ENCODE measurements at places on chromosomes 3 and 15.
A peak's percentile ranks its signal among the peaks of the same experiment; 100 is the strongest.

- no peak for DNase-seq
Measured at GRCh38 chr15:52617026-52617425, 48.2 kb upstream of the ARPP19 start.

GRCh38 chr3:184756151-184757021 is 44.5 kb upstream of the MAGEF1 start:
- DNase-seq, result no peak

GRCh38 chr3:105187344-105187743 is 179.4 kb upstream of the ALCAM start:
- no peak for DNase-seq

DNA sequence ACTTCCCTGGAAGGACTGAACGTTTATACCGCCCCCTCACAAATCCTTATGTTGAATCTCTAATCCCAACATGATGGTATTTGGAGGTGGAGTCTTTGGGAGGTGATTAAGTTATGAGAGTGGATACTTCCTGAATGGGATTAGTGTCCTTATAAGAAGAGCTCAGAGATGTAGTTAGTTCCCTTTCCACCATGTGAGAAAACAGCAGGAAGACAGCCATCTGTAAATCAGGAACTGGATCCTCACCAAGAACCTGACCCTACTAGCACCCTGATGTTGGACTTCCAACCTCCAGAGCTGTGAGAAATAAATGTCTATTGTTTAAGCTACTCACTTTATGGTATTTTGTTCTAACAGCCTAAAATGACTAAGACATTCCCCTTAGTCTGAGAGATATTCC is 33.3 kb upstream of the SACM1L start:
- DNase-seq, result no peak

DNA sequence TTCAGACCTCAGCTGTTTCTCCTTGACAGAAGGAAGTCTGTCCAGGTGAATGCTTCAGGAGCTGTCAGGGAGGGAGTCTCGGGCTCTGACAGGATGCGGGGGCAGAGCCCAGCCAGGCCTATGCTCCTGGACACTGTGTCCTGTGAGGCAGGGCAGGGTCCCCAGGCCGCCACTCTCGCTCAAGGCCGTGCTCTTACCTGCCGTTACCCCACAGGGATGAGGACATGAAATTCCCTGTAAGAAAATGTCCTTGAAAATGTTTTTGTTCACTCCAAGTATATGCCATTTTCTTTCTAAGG is 63.9 kb downstream of the BOC start:
- no peak for DNase-seq

DNA sequence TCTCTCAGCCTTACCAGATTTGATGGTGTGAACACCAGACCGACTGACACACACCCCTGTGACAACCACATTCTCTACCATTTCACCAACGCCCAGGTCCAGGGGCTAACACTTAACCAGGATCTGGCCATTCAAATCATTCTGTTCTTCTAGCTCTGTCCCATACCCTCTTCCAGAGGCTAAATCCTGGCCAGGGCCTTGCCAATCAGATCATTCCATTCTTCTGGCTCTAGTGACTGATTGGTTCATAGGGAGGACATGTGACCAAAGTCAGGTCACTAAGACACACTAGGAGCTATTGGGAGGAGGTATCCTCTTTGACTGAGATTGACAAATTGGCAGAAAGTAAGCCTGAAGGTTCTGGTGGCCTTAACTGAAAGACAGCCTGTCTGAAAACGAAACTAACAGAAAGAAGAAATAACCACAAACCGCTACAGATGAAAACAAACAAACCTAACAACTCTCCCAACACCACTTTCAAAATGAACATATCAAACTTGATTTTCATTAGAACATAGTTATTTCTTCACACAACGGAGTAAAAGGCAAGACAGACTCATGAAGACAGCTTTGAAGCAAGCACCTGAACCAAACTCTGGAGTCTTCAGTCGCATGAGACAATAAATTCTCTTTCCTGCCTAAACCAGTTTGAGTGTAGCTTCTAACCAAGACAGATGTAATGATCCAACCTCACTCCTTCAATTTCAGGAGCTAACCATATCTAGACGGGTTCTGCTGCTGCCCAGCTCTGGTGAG is 68.5 kb downstream of the TRANK1 start:
- DNase-seq, result no peak

DNA sequence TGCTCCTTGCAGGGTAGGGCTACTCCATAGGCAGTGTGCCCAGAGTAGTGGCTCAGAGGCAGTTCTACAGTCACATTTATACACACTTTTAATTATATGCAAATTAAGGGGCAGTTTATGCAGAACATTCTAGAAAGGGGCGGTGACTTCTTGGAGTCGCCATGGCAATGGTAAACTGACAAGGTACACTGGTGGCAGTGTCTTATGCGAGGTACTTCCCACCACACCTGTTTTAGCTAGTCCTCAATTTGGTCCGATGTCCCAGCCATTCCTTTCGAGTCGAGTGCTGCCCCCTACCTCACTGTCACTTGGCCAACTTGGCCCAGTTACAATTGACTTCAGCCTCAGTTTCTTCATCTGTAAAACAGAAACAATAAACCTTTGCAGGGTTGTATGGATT is 3.8 kb upstream of the IRAK2 start:
- DNase-seq, result no peak

GRCh38 chr15:90895571-90896117 is 7.5 kb upstream of the MAN2A2 start:
- DNase-seq, result no peak

- DNase-seq, result peak; percentile 25
Measured at GRCh38 chr3:9715764-9716437, 12.3 kb downstream of the CPNE9 start.

- DNase-seq, result no peak
Measured at GRCh38 chr3:107204121-107204520, 173.1 kb upstream of the CCDC54 start.

DNA sequence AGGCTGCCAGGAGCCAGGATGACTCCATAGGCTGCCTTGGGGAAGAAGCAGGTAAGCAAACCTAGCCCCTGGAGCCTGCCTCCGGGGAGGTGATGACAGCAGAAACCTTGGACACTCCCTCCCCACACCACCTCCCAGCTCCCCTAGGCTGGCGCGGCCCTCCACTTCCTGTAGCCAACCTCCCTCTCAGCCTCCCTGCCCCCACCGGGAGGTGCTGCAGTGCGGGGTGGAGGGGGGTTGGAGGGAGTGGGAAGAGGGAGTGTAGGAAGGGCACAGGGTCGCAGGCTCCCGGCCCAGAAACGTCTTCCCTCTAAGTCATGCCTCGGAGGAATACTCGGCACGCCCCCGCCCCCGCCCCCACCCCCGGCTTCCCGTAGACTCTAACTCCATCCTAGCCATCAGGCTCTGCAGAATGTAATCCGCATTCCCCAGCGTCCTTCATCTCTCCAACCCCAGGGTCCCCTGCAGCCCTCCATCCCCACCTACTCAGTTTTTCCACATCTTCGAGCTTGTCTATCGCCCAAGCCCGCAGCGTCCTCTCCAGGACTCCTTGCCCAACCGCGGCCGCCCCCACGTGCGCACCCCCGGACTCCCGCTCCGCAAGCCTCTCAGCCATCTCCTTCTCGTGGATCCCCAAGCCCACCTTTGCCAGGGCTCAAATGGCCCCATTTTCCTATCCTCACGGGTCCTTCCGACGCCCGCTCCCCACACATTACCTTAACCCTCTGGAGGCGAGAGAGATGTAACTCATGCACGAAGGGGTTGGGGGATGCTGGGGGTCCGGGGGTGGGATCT is 528 bp downstream of the LPCAT4 start:
- peak; percentile 46 for DNase-seq

DNA sequence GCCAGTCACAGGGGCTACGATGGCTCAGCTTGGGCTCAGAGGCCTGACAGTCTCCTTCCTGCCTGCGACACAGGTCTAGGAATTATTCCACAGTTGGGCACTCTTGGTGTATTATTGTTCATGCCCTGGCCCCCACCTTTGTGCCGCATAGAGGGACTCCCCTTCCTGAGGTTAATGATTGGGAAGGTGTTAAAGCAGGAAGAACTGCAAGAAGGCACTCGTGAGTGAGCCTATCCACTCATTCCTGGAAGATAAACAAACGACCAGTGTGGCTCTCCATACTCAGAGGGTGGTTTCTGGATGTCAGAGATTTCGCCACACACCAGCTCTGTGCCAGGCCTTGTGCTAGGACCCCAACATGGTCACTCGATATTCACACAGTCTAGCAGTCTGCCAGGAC is 12.3 kb downstream of the LIPC start:
- DNase-seq, result no peak

GRCh38 chr3:31226346-31226745 is 306.4 kb upstream of the STT3B start:
- no peak for DNase-seq

DNA sequence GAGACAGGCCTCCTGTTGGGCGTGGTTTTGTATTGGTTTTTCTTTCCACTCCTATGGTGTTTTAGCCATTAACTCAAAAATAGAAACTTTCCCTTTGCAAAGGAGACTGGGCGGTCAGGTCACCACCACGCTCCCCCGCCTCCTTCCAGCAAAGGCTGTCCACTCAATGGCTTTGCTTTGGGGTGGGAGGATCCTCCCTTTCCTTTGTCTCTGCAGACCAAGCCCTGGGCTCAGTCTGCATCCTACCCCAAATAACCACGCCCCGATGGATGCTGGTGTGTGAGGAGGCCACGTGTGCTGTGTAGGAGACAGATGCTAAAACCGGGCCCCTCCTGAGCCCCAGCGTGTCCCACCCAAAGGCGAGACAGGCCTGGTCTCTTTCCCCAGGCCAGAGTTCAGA is 68.5 kb downstream of the GRIP2 start:
- no peak for DNase-seq
